ENCODE measurements at places on chromosomes 2 and 18.

DNA sequence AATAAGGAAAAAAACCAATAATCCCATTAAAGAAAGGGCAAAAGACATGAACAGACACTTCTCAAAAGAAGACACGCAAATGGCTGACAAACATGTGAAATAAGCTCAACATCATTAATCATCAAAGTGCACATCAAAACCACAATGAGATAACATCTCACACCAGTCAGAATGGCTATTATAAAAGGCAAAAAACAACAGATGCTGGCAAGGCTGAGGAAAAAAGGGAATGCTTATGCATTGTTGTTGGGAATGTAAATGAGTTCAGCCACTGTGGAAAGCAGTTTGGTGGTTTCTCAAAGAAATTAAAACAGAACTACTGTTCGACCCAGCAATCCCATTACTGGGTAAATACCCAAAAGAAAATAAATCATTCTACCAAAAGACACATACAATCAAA is 285.6 kb downstream of the NR4A2 start:
- DNase-seq = no peak

DNA sequence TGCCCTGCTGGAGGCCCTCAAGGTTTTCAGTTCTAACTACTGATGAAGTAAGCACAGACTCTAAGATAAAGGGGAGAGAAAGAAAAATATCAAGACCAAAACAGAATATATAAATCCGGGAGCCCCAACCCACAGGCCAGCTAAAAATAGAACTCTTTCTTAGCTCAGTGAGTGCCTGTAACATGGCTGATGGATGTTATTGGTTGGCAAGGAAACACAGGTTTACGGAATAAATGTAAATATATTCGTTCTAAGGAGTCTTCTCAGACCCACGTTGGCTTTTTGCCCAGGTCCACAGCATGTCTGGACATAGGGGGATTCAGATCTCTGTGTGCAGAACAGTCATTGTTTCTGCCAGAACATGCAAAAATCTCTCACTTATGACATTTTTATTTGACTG is 139.0 kb upstream of the SERPINE2 start:
- DNase-seq = no peak

- no peak for DNase-seq
These were observed 693 bp downstream of the UBE2F start for GRCh38 chr2:237967463-237967951.

DNA sequence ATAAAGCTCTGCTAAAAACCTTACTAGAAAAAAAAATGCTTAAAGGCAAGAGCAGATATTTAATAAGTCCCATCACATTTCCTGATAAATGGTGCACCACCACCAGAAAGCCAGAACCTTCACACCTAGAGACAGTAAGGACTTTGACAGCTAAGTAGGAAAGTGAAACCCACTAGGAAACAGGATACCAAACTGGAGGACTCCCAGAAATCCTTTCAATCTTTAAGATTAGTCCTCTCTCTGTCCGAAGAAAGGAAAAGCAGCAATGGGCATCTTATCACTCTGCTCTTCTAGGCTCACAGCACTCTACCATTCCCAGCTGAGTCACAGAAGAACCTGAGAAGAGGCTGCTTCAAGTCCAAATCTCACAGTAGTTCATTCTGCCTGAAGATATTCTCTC is 3.7 kb downstream of the DYM start:
- DNase-seq = no peak

DNA sequence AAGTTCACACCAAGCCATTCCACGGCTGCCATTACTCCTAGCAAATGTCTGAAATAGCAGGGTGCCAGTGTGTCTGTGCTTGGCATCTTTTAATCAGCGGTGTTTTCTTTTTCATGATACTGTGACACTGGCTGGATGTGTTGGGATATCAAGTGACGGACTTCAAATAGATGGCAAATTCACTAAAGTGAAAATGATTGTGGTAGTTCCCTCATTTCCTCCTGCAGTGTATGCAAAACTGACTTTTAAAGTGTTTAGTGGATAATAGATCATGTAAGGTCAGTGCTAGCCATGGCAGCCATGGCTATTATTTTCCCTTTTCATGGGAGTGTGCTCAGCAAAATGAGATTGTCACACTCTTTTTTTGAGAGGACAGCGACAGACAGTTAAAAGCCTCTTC is 261.5 kb upstream of the SIX3 start:
- DNase-seq = no peak

GRCh38 chr2:25290811-25291495 is 50.8 kb downstream of the DNMT3A start:
- no peak for DNase-seq

DNA sequence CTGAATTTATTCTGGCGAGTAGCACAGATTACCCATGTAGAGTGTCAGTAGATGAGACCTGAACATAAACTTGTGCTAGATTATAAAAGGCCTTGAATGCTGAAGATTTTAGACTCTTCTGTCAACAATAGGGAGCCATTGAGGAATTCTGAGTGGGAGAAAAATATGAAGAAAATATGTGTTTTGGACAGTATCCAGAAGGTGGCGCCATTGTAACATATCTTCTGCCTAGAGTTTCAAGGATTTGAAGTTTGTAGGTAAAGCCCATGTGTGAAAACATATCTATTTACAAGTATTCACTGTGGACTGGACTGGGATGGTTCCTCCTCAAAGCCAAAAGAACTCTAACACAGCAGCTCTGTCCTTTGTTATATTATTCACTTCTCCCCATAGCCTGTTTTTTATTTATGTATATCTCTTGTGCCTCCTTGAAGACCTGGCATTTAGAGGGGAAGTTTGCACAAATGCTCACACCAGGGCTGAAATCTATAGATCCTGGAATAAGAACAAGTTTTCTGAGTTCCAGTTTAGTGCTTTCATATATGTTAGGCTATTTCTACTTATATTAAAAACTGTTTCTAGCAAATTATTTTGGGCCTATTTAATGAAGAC is 124.9 kb downstream of the RDH14 start:
- no peak for DNase-seq

DNA sequence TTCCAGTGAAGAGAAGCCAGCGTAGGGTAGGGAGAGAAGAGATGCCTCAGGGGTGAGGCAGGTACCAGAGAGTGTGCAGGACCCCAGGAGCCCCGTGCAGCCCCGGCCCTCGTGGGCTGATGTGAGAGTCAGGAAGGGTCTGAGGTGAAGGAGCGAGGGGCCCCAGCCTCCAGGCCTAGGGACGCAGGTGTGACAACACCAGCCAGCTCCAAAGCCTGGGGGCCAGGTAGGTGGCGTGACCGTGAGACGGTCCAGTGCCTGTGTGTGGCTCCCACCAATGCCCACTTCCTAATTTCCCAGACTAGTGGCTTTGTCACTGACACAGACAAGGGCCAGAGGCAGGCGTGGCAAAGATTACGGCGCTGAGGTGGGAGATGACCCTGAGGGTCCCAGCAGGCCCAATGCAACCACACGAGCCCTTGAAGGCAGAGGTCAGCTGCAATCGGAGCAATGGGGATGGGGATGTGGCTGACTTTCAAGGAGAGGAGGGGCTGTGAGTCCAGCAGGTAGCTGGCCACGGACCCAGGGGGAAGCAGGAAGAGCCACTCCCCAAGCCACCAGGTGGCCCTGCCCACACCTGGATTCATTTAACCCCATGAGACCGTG is 86.0 kb upstream of the SNTG2 start:
- DNase-seq = no peak

- DNase-seq = no peak
These were observed 285.8 kb downstream of the TMX3 start for GRCh38 chr18:68429111-68429510.

- DNase-seq = no peak
These were observed 184.1 kb downstream of the C1D start for GRCh38 chr2:67878743-67879142.

DNA sequence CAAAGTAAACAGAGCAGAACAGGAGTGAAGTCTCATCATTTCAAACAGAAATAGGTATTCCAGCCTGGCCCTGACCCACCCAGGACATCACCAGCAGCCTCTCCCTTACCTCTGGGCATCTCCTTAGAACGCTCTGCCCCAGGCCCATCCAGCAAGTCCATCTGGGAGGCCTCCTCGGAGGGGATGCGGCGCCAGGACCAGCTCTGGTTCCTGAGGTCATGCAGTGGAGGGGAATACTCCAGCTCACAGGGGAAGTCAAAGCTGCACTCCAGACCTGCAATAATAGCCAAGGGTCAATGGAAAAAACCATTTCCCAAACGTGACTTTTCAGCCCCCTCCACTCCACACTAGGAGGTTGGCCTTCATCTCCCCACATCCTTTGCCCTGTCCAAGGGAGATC is 226.6 kb downstream of the ALK start:
- no peak for DNase-seq

GRCh38 chr2:158542577-158542976 is 85.8 kb downstream of the PKP4 start:
- DNase-seq = no peak

DNA sequence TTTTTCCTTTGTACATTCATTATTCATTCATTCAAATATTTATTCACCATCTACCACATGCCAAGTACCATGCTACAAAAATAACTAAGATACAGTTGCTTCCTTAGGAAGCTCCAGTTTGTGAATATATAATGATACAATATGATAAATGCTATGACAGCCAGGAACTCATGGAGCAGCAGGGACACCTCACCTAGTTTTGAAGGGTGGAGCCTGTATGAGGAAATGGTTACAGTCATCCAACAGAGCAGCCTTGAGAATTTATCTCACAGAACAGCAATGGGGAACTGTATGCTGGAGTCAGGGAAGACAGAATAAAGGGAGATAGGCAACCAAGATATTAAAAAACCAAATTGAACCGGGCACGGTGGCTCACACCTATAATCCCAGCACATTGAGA is 124.0 kb downstream of the OSBPL1A start:
- DNase-seq = no peak
